ENCODE measurements at places on chromosomes 5 and 9. TPM values are rescaled to one million over a fixed set of nuclear protein-coding genes. Genes with fewer than 3 reads are reported as not detected.

DNA sequence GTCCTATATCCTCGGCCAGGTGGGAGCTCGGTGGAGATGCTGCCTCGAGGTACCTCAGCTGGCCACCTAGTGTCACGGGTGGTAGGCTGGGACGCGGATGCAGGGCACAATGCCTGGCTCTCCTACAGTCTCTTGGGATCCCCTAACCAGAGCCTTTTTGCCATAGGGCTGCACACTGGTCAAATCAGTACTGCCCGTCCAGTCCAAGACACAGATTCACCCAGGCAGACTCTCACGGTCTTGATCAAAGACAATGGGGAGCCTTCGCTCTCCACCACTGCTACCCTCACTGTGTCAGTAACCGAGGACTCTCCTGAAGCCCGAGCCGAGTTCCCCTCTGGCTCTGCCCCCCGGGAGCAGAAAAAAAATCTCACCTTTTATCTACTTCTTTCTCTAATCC lies 2.0 kb downstream of the PCDHGC3 start:
- H3K27ac ChIP-seq = no peak overlapping the region
- H3K36me3 ChIP-seq = no peaks in the 10 kb centered on the region
- peak overlapping the region; percentile 80 for H3K4me3 ChIP-seq
- no peaks in the 10 kb centered on the region for H3K27me3 ChIP-seq
- DNase-seq = no peak
- H3K4me1 ChIP-seq = peaks cover 35% of the 10 kb centered on the region

- H3K27ac ChIP-seq = no peak overlapping the region
- no peak overlapping the region for H3K4me3 ChIP-seq
- no peaks in the 10 kb centered on the region for H3K27me3 ChIP-seq
- no peak for DNase-seq
- no peaks in the 10 kb centered on the region for H3K4me1 ChIP-seq
These were observed 307.4 kb downstream of the ARHGAP26 start for GRCh38 chr5:143077453-143078103.

DNA sequence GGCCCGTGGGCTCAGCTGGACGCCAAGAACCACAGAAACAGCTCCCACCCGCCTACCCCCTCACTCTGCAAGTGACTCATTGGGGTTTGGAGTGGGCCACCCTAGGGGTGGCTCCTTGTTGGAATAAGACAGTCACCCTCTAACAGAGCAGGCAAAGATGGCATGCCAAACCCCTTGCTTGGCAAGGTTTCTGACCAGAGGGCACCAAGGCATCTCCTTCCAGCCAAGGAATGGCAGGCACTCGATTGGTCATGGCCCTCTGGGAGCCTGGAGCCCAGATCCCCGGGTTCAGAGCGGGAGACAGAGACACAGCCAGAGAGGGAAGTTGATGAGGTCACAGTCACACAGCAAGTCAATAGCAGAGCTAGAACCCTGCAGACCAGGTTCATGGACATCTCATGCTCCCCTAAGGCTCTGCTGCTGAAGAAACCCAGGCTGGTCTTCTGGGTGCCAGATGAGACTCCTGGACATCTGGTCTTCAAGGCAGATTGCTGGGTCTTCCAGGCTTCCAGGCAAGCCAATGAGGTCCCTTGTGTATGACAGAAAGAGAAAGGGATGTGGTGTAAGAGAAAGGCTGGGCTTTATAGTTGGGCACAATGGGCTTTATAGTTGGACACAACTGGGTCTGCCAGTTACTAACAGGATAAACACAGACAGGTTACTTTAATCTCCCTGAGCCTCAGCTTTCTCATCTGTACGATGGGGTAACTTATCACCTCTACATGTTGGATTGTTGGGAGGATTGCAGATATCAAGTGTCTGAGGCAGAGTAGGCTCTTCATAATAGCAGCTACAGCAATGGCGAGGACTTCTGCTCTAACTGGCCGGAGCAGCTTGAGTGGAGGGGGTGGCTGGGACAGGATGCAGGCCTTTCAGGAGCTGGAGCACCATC lies 23.3 kb upstream of the KIF12 start:
- no peaks in the 10 kb centered on the region for H3K27me3 ChIP-seq
- no peaks in the 10 kb centered on the region for H3K36me3 ChIP-seq
- H3K27ac ChIP-seq = no peak overlapping the region

The RNF183 gene
- total RNA-seq = not detected

GRCh38 chr5:143359869-143360268 lies 43.6 kb downstream of the NR3C1 start:
- H3K36me3 ChIP-seq = no peaks in the 10 kb centered on the region
- H3K27ac ChIP-seq = no peak overlapping the region
- no peak for DNase-seq
- H3K27me3 ChIP-seq = no peaks in the 10 kb centered on the region
- H3K4me1 ChIP-seq = peaks cover 7% of the 10 kb centered on the region
- no peak overlapping the region for H3K4me3 ChIP-seq

GRCh38 chr5:119808474-119808873 lies 179.1 kb downstream of the FAM170A start:
- H3K27ac ChIP-seq = no peak overlapping the region
- H3K27me3 ChIP-seq = no peaks in the 10 kb centered on the region
- DNase-seq = no peak
- no peaks in the 10 kb centered on the region for H3K36me3 ChIP-seq
- peaks cover under 1% of the 10 kb centered on the region for H3K4me1 ChIP-seq

- DNase-seq = no peak
- H3K4me3 ChIP-seq = no peak overlapping the region
- no peaks in the 10 kb centered on the region for H3K36me3 ChIP-seq
These were observed 75.9 kb downstream of the SPRY4 start for GRCh38 chr5:142248853-142249462.

DNA sequence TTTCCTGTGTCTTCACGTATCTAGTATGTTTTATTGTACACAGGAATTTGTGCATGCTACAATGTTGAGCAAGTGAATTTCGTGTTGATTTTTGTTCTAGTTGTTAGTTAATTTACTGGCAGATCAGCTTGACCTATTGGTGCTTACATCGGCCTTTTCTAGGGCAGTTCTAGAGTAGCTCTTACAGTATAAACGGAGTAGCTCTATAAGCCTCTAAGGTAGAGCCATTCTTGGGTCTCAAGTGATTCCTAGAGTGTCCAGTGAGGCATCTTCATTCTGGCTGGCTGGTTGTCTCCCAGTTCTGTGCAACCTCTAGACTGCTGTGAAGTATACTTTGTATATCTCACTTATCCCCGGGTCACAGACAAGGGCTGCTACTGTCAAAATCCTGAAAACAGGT lies 364.6 kb downstream of the CDH10 start:
- no peak for DNase-seq
- no peaks in the 10 kb centered on the region for H3K4me1 ChIP-seq
- no peak overlapping the region for H3K4me3 ChIP-seq
- H3K27ac ChIP-seq = no peak overlapping the region

GRCh38 chr5:148733601-148734438 lies 79.5 kb upstream of the HTR4 start:
- peak; percentile 75 for DNase-seq
- H3K4me3 ChIP-seq = no peak overlapping the region
- H3K36me3 ChIP-seq = no peaks in the 10 kb centered on the region

DNA sequence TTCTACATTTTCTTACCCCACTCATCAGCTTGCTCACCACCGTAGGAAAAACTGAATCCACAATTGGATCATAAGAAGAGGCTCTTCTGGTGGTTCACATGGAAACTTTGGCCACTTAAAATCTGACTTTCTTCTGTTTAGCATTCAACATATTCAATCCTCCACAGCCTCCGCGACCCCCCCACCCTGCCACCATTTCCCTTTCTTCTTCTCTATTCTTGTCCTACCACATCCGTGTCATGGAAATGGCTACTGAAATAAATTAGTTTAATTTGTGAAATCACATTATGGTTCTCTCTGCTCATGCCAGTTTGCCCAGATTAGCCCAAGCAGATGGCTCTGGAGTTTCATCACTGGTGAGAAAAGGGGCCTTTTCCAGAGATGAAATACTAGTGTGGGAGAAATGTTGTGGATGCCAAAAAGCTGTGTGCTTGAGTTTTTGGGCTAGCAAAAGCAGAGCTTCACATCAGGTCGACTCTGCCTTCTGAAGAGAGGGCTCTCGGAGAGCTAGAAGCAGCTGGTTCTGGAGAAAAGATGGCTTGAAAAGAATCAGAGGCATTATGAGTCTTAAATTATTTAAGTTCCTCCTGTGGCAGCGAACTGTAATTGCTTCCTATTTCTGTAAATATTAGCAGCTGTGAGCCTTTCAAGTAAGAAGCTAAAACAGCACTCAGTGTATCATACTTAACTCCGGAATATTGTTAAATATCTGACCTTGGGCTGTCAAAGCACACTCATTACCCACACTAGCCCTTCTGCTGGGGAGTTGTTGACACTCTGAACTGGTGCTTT lies 107.1 kb downstream of the MAT2B start:
- DNase-seq = peak; percentile 0
- no peaks in the 10 kb centered on the region for H3K36me3 ChIP-seq
- no peak overlapping the region for H3K4me3 ChIP-seq
- H3K4me1 ChIP-seq = no peaks in the 10 kb centered on the region

- peak overlapping the region; percentile 52 for H3K4me3 ChIP-seq
- no peak for DNase-seq
- no peaks in the 10 kb centered on the region for H3K27me3 ChIP-seq
- peaks cover 23% of the 10 kb centered on the region for H3K4me1 ChIP-seq
- H3K27ac ChIP-seq = peak overlapping the region; percentile 81
- no peaks in the 10 kb centered on the region for H3K36me3 ChIP-seq
These were observed 26.0 kb downstream of the EGR1 start for GRCh38 chr5:138491284-138491648.

The QRFP gene
- not detected for total RNA-seq

GRCh38 chr9:24118190-24118589 lies 292.1 kb upstream of the ELAVL2 start:
- no peak overlapping the region for H3K27ac ChIP-seq
- no peak for DNase-seq

Measured in A673 (cell line).